GM23248 (cell line): ENCODE measurements at places on chromosomes 5 and 9. TPM values are rescaled to one million over a fixed set of nuclear protein-coding genes. Genes with fewer than 3 reads are reported as not detected.
A peak's percentile ranks its signal among the peaks of the same experiment; 100 is the strongest.

FGF18 gene
- not detected in 2 replicates for total RNA-seq

SLC46A2 gene
- total RNA-seq, result not detected in 2 replicates

PDLIM4 gene
- total RNA-seq, result 84.4 and 107 TPM in 2 replicates

RMND5B gene
- total RNA-seq, result 17.5 and 33.9 TPM in 2 replicates

NTRK2 gene
- total RNA-seq, result not detected in 2 replicates

HTR4 gene
- total RNA-seq, result not detected in 2 replicates

SPINK4 gene
- not detected in 2 replicates for total RNA-seq

DAPK1 gene
- total RNA-seq, result 1.9 and 3.3 TPM in 2 replicates

LCN9 gene
- total RNA-seq, result not detected in 2 replicates

- peak; percentile 91 for DNase-seq
- H3K27me3 ChIP-seq, result no peaks in the 10 kb centered on the region
- H3K36me3 ChIP-seq, result 0 out of 2 replicates have a peak, but pooled peaks cover 4% of the 10 kb centered on the region
Measured at GRCh38 chr5:43631182-43631910, 28.4 kb downstream of the NNT start.

GRCh38 chr5:124584991-124585715 lies 161.3 kb downstream of the ZNF608 start:
- H3K27me3 ChIP-seq, result no peaks in the 10 kb centered on the region
- no peaks in the 10 kb centered on the region for H3K4me1 ChIP-seq
- H3K36me3 ChIP-seq, result no peaks in the 10 kb centered on the region
- no peak for DNase-seq
- H3K4me3 ChIP-seq, result no peak overlapping the region

DNA sequence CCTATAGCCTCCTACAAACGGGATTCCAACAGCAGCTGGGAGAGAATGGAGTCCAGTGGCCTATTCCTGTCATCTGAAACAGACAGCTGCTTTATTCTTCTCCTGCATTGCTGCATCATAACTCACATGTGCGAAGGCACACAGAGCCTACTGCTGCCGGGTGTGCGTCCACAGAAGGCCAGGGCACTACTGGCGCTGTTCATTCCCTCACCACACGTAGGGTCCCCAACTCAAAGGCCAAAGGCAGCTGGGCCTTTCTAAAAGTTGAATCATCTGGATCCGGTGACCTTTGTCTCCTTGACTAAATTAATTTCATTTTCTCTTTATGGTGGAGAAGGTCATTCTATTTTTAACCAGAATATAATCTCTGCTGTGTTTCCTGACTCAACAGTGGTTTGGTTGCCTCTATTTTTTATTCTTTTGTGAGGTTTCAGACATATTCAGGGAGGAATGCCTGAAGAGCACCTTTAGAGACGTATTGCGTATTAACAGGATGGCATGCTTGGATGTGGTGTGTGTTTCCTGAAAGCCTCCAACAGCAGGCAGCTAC lies 10.8 kb upstream of the SPATA24 start:
- no peak overlapping the region for H3K27ac ChIP-seq
- no peak overlapping the region for H3K4me3 ChIP-seq
- peaks cover 4% of the 10 kb centered on the region; the same call in 1 of the 2 replicates for H3K36me3 ChIP-seq
- H3K4me1 ChIP-seq, result peaks cover 19% of the 10 kb centered on the region
- H3K27me3 ChIP-seq, result no peaks in the 10 kb centered on the region

DNA sequence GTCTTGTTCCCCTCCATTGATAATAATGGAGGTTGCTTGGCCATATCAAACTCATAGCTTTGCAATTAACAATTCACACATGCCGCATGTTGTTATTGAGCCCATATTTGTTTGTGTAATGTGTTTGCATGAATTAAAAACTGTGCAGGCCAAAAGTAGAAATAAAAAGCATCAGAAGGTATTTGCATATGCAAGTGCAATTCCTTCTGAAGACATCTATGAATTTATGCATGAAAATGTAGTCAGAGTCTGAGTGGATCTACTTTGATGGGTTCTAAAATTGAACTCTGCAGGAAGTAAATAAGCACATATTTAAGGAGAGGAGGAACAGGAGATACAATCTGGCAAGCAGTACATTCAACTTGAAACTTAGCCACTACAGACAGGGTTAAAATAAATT lies 1004.6 kb upstream of the WWC1 start:
- H3K4me1 ChIP-seq, result no peaks in the 10 kb centered on the region
- H3K36me3 ChIP-seq, result no peaks in the 10 kb centered on the region
- DNase-seq, result no peak
- H3K27me3 ChIP-seq, result peaks cover 28% of the 10 kb centered on the region; the same call in 1 of the 2 replicates

DNA sequence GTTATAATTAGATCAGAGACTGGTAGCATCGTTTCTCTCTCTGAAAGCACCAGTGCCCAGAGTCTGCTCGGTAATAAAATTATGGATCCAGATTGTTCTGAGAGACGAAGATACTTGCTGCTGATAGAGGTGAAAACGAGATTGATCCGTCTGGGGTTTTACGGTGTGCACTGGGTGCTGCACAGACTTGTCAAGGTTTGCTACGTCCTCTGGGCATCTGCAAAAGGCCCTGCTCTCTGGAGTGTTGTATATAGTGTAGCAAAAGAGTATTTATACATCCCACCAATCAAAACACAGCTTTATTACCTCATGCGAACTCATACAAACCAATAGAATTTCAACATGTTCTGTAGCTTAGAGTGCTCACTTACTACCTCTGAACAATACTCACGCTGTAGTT lies 219.3 kb downstream of the PBX3 start:
- DNase-seq, result no peak
- H3K4me3 ChIP-seq, result no peak overlapping the region
- H3K27ac ChIP-seq, result no peak overlapping the region
- H3K36me3 ChIP-seq, result peaks cover 15% of the 10 kb centered on the region
- H3K4me1 ChIP-seq, result no peaks in the 10 kb centered on the region
- H3K27me3 ChIP-seq, result no peaks in the 10 kb centered on the region

DNA sequence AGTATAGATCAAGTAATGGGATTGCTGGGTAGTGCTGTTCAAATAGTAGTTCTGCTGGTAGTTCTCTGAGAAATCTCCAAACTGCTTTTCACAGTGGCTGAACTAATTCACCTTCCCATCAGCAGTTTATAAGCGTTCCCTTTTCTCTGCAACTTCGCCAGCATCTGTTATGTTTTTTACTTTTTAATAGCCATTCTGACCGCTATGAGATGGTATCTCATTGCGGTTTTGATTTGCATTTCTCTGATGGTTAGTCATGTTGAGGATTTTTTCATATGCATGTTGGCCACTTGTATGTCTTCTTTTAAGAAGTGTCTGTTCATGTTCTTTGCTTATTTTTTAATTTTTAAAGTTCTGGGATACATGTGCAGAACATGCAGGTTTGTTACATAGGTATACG lies 279.2 kb upstream of the NREP start:
- H3K27me3 ChIP-seq, result no peaks in the 10 kb centered on the region
- H3K4me3 ChIP-seq, result no peak overlapping the region
- H3K4me1 ChIP-seq, result no peaks in the 10 kb centered on the region
- peak; percentile 29 for DNase-seq

DNA sequence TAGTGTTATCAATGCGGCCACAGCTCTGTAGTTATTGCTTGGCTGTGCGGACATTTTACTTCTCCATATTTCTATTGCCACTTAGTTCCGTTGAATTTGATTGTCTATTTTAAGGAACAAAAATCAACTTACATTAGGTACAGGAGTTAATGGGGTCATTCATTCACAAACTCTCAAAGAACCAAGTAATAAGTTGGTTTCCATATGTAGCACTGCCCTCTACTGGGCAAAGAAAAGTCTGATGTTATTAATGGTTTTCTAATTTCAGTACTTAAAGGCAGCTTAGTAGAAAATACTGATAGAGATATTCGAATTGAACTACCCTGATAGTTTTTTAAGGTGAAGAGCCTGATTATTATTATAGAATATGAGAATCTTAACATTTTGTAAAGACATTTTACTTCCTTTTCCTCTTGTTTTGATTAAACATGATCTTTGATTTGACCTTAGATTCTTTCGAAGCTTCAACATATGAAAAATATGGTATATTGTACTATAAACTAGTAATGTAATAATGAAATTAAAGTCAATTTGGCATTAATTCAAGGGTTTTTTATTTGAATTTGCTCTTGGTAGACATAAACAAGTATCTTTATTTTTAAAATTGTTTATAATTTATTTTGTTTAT lies 119.5 kb upstream of the CTNND2 start:
- H3K4me3 ChIP-seq, result no peak overlapping the region
- no peaks in the 10 kb centered on the region for H3K36me3 ChIP-seq
- H3K27me3 ChIP-seq, result no peaks in the 10 kb centered on the region
- H3K27ac ChIP-seq, result no peak overlapping the region

DNA sequence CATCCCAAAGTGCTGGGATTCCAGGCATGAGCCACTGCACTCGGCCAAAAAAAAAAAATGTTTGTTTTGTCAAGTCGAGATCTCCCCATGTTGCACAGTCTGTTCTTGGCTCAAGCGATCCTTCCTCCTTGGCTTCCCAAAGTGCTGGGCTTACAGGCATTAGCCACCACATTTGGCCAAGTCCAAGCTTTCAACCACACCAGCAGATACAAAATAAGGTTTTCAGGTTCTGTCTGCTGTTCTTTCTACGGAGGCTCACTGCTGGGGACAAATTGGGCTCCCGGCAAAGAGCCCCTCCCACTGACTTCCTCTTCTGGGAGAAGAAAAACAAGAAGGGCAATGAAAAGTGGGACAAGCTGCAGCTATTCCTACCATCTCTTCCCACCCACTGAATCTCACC lies 37.6 kb upstream of the GGTA1 start:
- H3K4me1 ChIP-seq, result no peaks in the 10 kb centered on the region
- H3K4me3 ChIP-seq, result no peak overlapping the region
- no peaks in the 10 kb centered on the region for H3K36me3 ChIP-seq
- H3K27me3 ChIP-seq, result no peaks in the 10 kb centered on the region
- no peak for DNase-seq
- H3K27ac ChIP-seq, result no peak overlapping the region

GRCh38 chr5:87400305-87400899 lies 12.3 kb downstream of the CCNH start:
- peak; percentile 62 for DNase-seq
- peaks cover 63% of the 10 kb centered on the region for H3K36me3 ChIP-seq
- peaks cover 9% of the 10 kb centered on the region for H3K4me1 ChIP-seq
- H3K27ac ChIP-seq, result 0 out of 2 replicates have a peak overlapping the region, but pooled peaks have one; percentile 4
- H3K4me3 ChIP-seq, result no peak overlapping the region
- no peaks in the 10 kb centered on the region for H3K27me3 ChIP-seq

GRCh38 chr5:75282581-75282980 lies 45.9 kb upstream of the ANKRD31 start:
- no peak overlapping the region for H3K27ac ChIP-seq
- no peak for DNase-seq
- no peaks in the 10 kb centered on the region for H3K4me1 ChIP-seq
- no peaks in the 10 kb centered on the region for H3K36me3 ChIP-seq
- no peak overlapping the region for H3K4me3 ChIP-seq
- H3K27me3 ChIP-seq, result no peaks in the 10 kb centered on the region

GRCh38 chr9:96189995-96190394 lies 112.0 kb downstream of the HSD17B3 start:
- H3K27ac ChIP-seq, result no peak overlapping the region
- no peak overlapping the region for H3K4me3 ChIP-seq
- no peaks in the 10 kb centered on the region for H3K4me1 ChIP-seq
- DNase-seq, result no peak
- no peaks in the 10 kb centered on the region for H3K36me3 ChIP-seq

- no peaks in the 10 kb centered on the region for H3K27me3 ChIP-seq
- no peak overlapping the region for H3K27ac ChIP-seq
- no peaks in the 10 kb centered on the region for H3K36me3 ChIP-seq
Measured at GRCh38 chr5:59525957-59526356, 367.6 kb downstream of the PDE4D start.

DNA sequence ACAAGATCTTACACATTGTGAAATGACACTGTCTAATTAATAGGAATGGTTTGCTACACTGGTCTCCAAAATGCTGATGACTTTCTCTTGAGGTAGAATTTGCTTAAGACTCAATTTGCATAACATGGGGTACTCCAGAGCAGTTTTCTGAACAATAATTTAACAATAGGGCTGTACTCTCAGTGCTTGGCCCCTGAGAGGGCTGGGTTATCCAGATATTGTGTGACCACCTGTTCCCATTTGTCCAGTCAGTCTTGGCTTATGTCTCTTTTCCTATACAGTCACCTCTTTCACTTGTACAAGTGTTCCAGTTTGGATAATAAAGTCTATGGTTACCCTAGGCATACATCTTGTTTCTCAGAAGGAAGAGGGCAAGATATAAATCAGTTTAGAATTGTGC lies 17.9 kb downstream of the ZSWIM6 start:
- H3K4me1 ChIP-seq, result peaks cover 7% of the 10 kb centered on the region; the same call in 1 of the 2 replicates
- DNase-seq, result no peak
- H3K36me3 ChIP-seq, result no peaks in the 10 kb centered on the region
- H3K27ac ChIP-seq, result no peak overlapping the region
- no peaks in the 10 kb centered on the region for H3K27me3 ChIP-seq
- H3K4me3 ChIP-seq, result no peak overlapping the region

DNA sequence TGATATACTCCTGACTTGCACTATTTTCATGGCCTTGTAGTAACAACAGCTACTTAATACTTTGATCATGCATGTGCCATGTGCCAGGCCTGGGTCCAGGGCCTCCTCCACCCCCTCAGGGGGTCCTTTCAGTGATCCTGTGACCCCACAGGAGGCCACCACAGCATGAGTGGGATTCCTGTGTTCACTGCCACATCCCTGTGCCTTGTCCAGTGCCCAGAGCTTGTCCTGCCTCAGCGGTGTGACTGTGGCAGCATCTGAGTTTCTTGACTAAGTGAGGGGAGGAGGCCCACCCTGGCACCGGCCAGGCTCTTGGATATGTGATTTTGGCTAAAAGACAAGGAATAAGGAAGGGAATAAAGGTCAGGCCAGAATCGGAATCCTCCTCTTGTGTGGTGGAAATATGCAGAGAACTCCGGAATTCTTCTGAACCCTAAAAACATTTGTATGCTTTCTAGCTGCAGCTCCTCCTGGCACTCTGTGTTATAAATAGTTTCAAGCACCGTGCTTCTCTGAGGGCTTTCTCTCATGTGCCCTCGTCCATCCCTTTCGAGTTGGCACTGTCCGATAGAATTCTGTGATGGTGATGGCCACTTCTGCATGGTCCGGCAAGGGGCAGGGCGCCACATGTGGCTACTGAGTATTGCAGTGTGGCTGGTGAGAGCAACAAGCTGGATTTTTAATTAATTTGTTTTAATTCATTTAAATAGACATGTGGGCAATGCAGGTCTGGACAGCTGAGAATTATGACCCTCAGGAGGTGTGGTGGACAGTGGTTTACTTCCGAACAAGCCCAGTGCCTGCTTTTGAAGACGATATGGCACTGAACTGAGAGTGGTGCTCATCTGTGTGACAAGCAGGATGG lies 31.8 kb downstream of the TENT4A start:
- no peak for DNase-seq
- no peak overlapping the region for H3K4me3 ChIP-seq
- no peaks in the 10 kb centered on the region for H3K4me1 ChIP-seq
- peaks cover 13% of the 10 kb centered on the region; the same call in 1 of the 2 replicates for H3K36me3 ChIP-seq
- H3K27me3 ChIP-seq, result no peaks in the 10 kb centered on the region

DNA sequence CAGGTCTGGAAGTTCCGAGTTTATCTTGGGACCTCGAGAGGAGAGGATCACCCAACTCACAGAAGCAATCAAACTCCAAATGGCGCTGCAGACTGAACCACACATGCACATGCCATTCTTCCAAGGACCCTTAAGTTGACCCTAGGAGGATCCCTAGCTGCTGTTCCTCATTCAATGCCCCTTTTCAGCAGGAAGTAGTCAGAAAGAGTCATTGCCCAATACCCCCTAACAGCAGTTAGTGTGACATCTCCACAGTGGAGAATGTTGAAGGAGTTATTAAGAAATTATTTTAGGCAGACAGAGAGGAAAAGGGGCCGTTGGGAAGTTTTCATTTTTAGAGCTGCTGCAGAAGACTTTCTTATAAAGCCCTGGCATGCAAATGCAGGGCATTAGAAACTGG lies 229.9 kb upstream of the DAB2 start:
- no peak overlapping the region for H3K4me3 ChIP-seq
- no peak overlapping the region for H3K27ac ChIP-seq
- H3K27me3 ChIP-seq, result no peaks in the 10 kb centered on the region
- no peaks in the 10 kb centered on the region for H3K36me3 ChIP-seq
- no peaks in the 10 kb centered on the region for H3K4me1 ChIP-seq
- no peak for DNase-seq
